ENCODE measurements at places on chromosomes 12 and 14.

DNA sequence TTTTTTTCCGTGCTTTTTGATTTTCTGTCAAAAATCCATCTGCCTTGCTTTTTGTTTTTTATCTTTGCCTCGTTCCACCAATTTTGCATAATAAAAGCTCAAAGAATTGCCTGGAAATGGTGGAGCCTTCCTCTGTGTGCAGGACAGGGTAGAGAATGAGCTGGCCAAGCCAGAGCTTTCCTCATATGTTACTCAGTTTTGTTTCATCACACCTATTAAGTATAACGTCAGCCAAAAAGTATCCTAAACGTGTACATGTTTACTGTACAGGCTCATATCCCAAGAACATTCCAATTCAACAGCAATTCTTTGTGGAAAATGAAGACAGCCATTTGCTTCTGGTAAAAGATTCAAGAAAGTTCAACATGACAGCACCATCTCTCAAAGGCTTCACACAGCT lies 191.2 kb upstream of the LMNTD1 start:
- DNase-seq, result no peak

DNA sequence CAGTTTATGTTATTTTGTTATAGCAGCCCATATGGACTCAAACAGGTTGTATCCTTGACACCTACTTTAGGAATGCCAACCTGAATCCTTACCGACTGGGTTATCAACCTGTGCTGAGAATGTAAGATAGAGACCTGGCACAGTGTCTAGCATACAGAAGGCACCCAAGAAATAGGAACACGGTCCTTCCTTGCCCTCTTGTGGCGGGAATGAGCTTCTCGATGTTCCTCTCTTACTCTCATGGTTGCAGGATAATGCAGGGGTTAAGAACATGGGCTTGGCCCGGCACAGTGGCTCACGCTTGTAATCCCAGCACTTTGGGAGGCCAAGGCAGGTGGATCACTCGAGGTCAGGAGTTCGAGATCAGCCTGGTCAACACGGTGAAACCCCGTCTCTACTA lies 6.5 kb downstream of the C12orf43 start:
- no peak for DNase-seq

GRCh38 chr14:105890474-105891220 lies 364.3 kb downstream of the TMEM121 start:
- DNase-seq, result no peak

DNA sequence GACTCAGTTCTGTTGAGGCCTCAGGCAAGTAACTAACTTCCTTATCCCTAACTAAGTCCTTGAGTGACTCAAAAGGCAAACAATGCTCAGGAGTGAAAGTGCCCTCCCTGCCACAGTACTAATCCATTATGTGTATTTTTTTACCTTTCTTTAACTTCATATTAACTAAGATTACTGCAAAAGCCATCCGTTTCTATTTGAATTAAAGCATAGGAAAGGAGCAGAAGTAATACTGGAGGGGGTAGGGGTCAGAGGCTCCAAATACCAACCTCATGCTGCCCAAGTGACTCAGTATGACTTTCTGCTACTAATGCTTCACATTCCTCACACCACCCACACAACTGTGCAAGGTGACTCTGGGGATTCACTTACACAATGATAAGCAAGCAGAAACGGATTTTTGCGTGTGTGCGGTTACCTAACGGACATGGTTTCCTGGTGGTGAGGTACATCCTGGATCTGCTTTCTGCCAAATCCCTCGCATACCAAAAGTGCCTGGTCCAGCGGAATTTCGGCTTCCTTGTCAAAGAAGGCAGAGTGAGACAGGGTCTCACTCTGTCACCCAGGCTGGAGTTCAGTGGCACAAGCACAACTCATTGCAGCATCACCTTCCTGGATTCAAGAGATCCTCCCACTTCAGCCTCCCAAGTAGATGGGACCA lies 25.1 kb downstream of the MOK start:
- DNase-seq, result no peak

- no peak for DNase-seq
These were observed 9.1 kb upstream of the ISM2 start for GRCh38 chr14:77507762-77508161.

GRCh38 chr14:78075555-78076277 lies 94.5 kb upstream of the NRXN3 start:
- DNase-seq, result no peak

DNA sequence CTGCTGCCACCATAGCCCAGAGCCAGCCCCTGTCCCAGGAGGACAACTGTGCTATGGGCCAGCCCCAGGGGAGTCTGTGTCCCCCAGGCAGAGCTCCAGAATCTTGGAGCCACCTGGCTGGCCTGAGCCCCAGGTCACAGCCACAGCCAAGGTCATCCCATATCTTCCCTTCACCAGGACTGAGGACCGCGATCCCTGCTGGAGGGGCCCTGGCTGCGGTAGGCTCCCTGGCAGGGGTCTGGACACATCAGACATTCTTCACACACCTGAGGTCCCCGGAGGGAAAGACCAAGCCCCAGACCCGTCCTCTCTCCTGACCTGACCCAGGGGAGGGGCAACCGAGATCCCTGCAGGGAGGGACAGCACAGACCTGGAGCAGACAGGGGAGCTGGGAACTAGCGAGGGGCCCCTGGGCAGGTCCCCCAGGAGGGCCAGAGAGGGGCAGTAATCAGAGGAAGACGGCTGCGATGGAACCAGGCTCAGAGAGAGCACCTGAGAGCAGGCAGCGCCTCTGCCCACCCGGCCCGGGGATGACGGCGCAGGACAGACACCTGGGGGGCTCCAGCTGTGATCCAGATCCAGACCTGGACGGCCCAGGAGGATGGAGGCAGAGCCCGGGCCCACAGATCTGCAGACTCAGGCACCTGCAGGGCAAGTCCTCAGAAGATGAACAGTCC lies 103.2 kb upstream of the EIF5 start:
- no peak for DNase-seq

All from T-helper 9 cell (primary cell).